ENCODE measurements at places on chromosomes 12 and 14.

DNA sequence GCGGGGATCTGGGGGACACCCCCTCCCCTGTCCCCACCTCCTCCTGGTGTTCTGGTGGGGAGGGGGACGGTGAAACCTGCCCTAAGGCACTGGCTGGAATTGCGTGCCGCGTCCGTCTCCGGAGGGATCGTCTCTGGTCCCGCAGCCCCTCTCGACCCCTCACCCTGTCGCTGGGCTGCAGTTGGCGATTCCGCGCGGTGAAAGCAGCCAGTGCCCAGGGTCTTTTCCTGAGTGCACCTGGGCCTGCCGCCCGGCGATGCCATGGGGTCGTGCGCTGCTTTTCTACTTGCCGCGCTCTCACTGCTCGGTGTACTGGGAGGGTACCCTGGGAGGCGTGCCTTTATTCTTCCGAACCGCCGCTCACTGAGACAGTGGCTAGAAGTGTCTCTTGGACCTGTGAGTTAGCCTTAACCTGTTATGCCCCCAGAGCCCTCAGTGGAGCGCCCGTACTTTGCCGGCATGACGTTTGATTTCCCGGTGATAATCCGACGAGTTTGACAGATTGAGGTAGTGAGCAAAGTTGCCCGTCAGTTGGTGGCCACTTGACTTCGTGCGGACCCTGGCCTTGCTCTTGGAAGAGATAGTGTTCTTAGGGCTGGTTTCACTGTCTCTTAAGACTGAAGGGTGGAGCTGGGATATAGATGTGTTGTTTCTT, 788 bp downstream of the SFSWAP start:
- DNase-seq: no peak

DNA sequence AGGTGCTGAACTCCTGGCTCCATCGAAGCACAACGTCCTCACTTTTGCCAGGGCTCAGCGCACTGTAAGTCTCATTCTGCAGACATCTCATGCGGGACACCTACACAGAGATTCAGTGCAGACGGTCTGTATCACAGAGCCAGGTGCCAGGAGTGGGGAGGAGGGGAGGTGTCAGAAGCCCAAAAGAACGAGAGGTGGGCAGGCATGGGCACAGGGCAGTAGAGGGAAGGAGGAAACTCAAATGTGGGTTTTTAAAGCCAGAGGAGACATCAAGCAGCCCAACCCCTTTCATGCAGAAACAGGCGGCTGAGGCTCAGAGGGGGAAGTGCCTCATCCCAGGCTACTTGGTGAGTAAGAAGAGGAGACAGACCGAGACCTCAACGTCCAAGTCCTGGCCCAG, 2.5 kb upstream of the LPAR5 start:
- no peak for DNase-seq

GRCh38 chr14:46540986-46541385, 110.6 kb downstream of the RPL10L start:
- DNase-seq: no peak

DNA sequence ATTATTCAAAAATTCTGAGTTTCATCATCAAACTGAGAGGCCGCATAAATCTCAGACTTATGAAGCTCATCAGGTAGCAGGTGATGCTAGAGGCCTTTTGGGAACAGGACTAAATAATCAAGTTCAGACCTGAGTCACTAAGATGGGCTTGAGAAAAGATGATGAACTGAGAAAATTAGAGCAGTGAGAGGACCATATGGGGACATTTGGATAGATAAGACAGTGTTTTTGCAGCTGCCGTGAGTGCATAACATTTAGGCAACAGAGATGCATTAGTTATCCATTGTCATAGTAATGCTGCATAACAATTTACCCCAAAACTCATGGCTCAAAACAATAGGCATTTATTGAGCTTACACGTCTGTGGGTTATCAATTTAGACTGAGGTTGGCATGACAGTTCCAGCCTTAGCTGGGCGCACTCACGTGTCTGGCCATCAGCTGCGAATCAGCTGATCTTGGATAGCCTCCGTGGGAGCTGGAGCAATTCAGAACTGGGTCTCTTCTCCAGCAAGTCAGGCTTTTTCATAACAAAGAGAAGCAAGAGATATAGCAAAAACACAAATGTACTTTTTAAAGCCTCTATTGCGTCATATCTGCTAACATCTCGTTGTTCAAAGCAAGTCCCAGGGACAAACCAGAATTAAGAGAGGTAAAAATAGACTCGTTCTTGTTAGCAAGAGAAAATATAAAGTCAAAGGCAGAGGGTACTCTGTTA, 72.8 kb downstream of the CAPZA3 start:
- DNase-seq: no peak

GRCh38 chr12:116247377-116247776, 30.1 kb downstream of the MED13L start:
- DNase-seq: no peak

All from activated T-helper 1 cell treated with Interleukin-2 at 50 U/mL for 16 hours (primary cell).